Pancreas (tissue), 10 donors: ENCODE measurements at places on chromosomes 3 and 15. TPM values are rescaled to one million over a fixed set of nuclear protein-coding genes. Genes with fewer than 3 reads are reported as not detected.

RASL12 gene
- total RNA-seq: 0.74 TPM

DISP2 gene
- 0.86 TPM for total RNA-seq

DAG1 gene
- total RNA-seq: 71.0 TPM

- no peak for DNase-seq
These were observed 112.1 kb downstream of the LRRK1 start for GRCh38 chr15:101031213-101031612.

GRCh38 chr15:74400313-74400860, 32.9 kb upstream of the CYP11A1 start:
- no peak for DNase-seq

DNA sequence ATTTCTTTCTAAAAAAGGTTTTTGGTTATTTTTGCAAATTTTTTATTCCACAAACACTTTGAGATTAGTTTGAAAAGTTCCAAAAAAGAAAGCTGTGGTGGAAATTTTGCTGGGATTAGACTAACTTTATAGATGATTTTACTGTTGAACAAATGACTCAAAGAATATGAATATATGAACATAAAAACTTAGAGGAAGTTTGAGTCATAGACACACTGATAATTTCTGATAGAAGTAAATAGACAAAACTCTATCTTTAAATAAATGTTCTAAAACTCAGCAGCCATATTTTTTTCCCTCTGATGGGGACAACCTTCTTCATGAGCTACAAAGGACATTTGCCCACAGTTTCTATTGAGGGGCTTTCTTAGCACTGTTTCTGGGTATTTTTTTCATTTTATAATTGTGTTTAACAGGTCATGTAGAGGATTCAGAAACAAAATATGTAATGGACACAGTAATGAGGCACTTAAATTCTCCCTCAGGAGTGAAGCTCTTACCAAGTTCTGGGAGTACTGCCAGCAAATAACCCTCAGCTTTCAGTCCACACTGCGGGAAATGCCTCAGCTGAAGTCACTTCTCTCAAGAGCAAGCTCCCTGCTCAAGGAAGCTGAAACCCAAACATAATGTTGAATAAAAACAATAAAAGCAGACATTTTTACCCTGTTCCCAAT, 157.6 kb downstream of the NFKBIZ start:
- no peak for DNase-seq
